ENCODE measurements at places on chromosomes 5 and 9.

- no peak for DNase-seq
These were observed 2.7 kb downstream of the FBXW11 start for GRCh38 chr5:172003746-172004145.

- no peak for DNase-seq
These were observed 83.7 kb downstream of the SERINC5 start for GRCh38 chr5:80172067-80172695.

DNA sequence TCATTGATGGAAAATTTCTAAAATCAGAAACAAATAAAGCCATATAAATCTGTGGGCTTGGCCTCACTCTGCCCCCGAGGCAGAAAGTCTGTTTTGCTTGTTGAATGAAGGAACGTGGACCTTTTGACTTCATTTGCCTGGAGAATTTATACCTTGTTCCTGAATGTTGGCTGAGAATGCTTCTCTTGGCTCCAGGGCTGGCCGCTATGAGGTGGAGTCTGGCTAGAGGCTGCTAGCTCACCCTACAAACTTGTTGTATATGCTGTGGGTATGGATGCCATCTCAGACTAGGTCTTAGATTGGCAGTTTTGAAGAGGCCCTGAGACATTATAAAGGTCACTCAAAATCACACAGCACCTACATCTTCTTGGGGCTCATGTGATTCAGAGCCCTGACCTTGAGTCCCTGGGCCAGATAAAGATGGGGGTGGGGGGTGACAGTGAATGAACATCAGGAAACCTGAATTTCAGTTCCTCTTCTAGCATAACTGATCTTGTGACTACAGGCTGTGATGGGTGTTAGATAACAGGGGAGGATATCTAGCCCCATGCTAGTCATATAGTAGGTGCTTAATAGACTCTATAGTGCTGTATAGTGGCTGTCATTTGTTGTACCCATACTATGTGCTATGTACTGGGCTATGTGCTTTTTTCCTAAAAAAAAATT, 2.8 kb downstream of the GM2A start:
- no peak for DNase-seq

- DNase-seq: no peak
These were observed 73.2 kb upstream of the SMARCA2 start for GRCh38 chr9:1941989-1942388.

DNA sequence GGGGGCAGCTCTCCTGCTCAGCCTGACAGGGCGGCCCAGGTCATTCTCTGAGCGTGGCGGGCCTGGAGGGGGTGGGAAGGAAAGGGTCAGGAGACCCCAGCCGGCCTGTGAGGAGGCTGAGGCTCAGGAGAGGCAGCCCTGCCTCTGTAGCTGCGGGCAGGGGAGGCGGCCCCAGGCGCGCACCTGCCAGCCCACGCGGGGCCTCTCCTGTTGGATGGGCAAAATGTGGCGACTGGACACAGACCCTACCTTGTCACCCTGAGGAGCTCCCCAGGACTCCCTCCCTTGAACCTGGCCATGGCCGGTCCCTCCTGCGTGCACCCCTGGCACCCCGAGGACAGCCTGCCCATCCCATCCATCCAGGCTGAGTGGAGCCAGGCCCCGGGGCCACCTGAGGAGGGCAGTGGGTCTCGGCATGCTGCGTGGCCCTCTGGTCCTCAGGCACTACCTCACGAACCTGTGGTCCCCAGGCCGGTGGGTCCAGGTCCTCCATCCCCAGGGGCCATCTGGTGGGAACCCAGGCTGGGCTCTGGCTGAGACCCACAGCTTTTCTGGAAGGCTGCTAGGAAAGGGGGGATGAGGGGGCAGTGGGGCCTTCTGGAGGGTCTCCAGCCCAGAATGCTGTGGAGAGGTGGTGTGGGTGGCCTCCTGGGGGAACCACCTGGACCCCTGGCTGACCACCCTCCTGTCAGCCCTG, 15.1 kb upstream of the NRARP start:
- no peak for DNase-seq

- DNase-seq: no peak
These were observed 247.9 kb downstream of the PCSK5 start for GRCh38 chr9:76138360-76138759.

DNA sequence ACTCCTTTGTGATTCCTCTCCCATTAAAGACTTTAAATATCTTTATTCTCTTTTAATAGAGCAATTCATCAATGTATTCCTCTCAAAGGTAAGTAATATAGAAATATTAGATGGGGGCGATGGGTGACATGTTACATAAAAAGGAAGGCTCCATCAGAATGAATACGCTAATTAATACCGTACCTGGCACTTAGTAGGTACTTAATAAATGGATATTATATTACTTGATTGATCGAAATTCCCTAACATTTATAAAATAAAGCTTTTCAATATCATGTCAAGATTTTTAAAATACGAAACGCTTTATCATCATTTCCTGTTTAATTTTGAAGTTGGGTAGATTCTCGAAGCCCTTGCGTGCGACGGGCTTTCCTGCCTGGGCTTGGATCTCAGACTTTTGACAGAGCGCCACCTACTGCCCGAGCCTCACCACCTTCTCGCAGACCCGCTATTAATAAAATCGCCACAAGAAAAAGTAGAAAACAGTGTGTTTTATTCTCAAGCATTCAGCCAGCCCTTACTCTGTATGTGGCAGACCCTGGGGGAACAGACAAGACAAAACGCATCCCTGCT, 99.4 kb downstream of the C5orf15 start:
- peak; percentile 86 for DNase-seq

Data from activated naive CD8-positive, alpha-beta T cell treated with anti-CD3 and anti-CD28 coated beads, Interleukin-2, amount 50 U/mL, for 24 hours (primary cell).